ENCODE measurements at places on chromosomes 1 and 21.

- no peak for DNase-seq
Observed at GRCh38 chr1:228469413-228470162, 17.6 kb upstream of the RNF187 start.

DNA sequence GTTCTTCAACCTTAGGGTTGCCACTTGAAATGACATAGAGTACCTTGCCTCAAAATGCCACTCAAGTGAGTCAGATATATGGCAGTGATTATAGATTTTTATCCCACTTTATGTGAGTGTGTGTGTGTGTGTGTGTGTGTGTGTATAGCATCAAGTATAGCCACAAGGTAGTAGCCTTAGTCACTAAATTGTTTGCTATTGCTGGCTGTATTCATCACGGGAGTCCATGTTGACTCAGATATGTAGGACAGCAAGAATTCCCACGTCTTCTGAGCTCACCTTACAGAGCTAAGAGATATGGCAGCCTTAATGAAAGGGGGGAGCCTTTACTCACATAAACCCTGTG lies 9.3 kb downstream of the ETS2 start:
- DNase-seq = no peak

DNA sequence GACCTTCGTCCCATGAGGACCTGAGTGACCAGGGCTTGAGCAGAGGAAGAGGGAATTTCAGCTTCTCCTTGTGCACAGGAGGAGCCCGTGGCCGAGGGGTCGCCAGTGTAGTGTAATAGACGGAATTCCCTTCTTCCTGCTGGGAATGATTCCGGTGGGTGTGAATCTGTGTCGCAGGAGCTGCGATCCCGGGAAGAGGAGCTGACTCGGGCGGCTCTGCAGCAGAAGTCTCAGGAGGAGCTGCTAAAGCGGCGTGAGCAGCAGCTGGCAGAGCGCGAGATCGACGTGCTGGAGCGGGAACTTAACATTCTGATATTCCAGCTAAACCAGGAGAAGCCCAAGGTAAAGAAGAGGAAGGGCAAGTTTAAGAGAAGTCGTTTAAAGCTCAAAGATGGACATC lies 34.4 kb downstream of the MAP3K21 start:
- no peak for DNase-seq

DNA sequence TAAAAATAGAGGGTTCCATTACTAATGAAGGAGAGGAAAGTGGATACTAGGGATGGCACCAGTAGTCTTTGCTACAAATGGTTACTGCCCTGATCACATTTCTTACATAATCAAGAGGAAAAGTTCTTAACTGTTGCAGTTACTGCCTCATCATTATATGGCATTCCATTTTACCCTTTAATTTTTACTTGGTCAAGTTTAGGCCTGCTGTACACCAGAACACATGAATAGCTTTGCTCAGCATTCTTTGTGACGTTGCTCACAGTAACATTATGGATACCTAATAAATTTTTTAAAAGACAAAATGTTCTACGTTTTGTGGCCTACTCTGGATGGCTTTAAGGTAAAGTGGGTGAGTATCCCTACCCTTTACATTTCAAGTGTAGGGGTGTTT lies 38.6 kb upstream of the CR1L start:
- no peak for DNase-seq

DNA sequence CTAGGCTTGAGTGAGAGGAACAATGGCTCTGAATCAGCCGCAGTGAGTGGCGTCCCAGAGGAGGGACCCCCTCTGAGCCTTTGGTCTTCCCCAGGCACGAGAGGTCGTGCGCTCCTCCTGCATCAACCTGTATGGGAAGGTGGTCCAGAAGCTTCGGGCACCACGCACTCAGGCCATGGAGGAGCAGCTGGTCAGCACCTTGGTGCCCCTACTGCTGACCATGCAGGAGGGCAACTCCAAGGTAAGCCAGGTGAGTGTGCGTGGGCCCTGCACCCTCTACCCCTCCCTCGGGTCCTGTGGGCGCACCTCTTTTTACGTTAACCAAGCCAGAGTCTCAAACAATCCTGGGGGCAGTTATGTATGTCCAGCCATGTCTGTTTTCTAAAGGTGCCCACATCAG lies 13.7 kb upstream of the TTC4 start:
- DNase-seq = no peak

DNA sequence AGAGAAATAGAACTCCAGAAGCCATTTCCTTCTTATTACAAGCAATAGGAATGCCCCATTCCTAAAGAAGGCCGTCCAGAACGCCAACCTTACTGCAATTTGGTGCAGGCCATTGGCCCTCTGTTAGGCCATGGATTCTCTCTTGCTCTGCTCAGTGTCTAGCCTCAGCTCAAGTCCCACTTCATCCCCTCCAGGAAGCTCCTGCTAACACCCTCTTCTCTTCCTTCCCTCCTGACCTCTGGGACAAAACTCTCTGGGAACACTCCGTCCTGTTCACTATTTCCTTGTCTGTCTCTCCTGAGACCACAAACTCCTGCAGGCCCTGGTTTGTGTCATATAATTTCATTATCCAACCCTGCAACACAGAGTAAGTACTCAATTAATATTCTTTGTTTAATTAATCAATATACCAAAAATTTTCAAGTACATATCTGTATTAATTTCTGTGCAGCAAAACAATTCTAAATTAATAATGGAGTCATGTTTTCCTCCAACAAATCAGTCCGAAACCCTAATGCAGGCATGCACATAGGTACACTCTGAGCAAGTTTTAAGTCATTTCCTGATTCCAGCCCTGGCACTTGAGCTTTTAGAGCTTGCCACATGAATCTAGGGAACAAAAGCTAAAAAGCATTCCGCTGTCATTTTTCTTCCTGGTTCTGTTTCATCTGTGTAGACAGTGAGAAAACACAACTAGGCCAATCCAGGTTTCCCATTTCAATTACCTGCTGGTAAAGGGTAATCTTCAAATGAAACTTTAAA lies 245.3 kb downstream of the SETD4 start:
- DNase-seq = no peak

DNA sequence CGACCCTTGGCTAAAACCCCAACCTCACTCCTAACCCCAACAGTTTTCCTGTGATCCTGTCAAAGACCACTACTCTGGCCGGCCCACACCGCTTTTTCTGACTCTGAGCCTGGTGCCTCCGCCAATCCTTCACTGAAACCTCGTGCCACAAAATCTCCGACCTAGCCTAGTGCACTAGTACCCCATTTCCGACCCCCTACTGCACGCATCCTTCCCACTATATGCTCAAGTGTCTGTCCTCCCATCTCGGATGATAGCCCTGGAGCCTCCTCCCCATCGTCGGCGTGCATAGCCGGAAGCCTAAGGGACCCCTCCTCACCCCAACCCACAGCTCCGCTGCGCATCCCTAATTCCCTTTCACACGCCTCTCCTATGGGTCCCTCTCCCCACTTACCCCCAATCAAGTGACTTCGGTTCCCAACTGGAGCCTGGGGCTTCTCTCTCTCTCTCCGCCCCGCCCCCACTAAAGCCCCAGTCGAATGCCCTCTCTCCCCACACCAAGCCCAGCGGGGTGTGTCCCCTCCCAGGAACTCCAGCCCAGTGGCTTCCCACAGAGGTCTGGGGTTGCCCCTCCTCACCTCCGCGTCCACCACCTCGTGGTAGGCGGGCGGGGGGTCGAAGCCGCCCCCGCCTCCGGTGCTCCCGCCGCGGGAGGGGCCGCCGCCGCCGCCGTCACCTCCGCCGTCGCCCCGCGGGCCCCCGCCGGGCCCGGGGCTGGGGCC lies 791 bp downstream of the USP24 start:
- DNase-seq = peak; percentile 57

DNA sequence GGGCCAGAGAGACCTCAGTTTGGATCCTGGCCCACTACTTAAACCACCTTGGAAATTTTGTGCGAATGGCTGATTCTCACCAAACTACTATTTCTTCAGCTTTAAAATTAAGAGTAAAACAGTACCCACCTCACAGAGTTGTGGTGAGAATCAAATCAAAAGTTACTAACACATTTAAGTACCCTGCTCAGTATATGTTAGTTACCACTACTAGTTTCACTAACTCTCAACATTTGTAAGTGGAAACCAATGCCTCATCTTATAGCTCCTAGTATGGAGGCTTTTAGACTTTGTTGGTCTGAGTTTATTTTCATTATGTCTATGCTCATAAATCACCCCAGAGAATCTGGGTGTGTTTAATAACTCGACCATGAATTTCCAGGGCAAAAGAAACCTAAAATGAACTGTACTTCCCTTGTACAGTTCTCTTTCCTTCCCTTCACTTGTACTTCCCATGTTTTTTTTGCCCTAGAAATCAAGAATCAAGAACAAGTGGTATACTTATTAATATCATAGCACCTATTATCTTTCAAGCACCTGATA lies 11.6 kb upstream of the SERBP1 start:
- no peak for DNase-seq

DNA sequence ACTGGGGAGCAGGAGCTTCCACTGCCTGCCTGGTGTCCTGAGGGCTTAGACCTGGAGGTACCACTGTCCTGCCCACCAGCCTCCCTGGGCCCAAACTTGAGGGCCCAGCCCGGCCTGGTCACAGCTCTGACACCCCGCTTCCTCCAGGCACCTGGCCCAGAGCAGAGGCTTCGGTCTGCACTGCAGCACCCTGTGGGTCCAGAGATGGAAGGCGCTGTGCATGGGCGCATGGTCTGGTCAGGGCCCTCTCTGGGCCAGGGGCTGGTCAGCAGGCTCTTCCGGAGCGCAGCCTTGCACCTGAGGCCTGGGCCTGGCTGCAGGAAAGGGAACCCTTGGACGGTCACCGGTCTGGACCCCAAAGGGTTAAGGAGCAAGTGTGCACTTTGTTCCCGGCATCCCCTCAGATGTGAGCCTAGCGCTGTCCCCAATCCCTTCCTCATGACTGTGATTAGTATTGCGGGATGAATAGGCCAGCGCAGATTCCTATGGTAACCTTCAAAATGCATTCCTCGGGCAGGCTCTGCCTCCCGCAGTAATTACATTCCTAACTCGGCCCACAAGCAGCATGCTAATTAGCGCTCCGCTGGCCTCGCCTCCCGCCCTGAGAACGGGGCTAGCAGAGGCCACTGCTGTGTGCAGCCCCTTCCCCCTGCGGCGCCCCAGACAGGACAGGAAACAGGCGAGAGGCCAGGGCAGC lies 36.3 kb downstream of the PRDM16 start:
- no peak for DNase-seq

- DNase-seq = no peak
Observed at GRCh38 chr1:67838180-67838910, 5.1 kb upstream of the GNG12 start.

GRCh38 chr1:17932164-17932563 lies 175.4 kb upstream of the IGSF21 start:
- no peak for DNase-seq

- DNase-seq = no peak
Observed at GRCh38 chr1:193417945-193418744, 231.7 kb upstream of the B3GALT2 start.

DNA sequence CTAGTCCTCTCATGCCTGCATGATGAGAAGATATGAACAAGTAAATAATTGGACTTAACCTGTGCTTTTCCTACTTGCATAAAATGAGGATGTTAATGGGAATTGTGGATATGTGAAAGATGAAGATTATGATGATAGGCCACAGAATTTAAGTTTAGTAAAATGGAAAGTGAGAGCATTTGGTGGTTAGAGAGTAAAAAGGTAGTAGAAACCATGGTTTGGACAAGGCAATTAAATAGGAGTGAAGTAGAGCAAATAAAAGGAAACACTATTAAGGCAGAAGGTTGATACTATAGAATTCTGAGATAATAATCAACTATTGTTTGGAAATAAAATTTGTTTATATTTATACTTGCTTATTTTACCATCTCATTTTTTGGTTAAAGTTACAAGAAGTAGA lies 1162.5 kb downstream of the MRPL39 start:
- no peak for DNase-seq

DNA sequence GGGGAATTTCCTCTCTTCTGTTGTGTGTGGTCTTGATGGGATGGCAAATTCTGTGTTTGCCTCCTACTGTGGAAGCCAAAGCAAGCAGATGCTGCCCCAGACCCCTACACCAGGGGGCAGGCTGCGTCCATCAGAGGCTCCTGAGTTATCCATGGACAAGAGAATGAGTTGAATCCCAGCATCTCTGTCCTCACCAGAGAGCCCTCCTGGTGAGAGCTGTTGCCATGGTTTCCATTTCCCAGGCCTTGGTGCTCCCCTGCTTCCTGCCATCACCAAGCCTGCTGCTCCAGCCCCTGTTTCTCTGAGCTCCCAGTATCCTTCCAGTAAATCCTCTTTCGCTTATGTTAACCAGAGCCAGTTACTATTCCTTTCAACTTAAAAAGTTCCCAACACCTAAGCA lies 20.4 kb upstream of the GNG12 start:
- peak; percentile 37 for DNase-seq

DNA sequence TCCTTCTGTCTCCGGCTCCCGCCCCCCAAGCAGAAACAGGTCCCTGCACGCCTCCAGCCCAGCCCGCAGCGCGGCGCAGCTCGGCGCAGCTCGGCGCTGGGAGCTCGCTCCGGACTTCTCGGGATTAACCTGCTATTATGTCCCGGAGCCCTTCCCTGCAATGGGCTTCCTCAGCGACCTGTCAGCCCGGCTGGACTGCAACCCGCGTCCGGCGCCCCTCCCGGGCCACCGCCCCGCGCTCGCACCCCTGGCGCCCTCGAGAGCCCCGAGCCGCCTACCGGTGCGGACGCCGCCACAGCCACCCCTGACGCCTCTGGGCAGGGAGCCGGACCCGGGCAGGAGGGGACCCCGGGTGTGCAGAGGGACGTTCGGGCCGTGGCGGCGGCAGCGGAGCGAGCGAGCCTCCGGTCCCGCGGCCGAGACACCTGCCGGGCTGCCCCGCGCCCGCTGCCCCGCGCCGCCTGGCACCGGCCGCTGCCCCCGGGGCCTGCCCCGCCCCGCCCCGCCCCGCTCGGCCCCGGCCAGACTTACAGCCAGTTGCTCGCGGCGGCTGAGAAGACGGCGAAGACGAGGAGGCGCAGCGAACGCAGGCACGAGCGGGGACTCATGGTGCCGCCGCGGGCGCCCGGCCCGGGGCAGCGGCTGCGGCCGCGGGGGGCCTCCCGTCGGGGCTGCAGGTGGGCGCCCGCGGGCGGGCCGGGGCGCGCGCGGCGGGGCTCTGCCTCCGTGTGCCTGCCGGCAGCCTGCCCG lies 407 bp downstream of the WNT4 start:
- no peak for DNase-seq

DNA sequence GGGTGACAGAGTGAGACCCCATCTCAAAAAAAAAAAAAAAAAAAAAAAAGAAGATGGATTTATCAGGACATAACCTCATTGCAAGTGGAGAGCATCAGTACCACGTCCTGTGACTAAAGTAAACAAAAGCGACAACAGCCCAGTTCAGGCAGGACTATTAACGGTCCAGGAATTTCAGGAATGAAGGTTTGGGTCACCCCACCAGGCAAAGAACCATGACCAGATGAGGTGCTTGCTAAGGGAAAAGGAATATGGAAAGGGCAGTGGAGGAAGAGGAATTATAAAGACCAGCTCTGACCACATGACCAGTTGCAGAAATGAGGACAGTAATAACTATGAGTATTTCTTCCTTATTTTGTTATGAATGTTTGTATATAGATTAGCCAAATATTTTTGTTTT lies 35.4 kb upstream of the EIF4G3 start:
- DNase-seq = no peak

- no peak for DNase-seq
Observed at GRCh38 chr1:235582130-235582529, 67.5 kb downstream of the GNG4 start.
